Type B pancreatic cell (in vitro differentiated cells): ENCODE measurements at places on chromosomes 13 and 19.

DNA sequence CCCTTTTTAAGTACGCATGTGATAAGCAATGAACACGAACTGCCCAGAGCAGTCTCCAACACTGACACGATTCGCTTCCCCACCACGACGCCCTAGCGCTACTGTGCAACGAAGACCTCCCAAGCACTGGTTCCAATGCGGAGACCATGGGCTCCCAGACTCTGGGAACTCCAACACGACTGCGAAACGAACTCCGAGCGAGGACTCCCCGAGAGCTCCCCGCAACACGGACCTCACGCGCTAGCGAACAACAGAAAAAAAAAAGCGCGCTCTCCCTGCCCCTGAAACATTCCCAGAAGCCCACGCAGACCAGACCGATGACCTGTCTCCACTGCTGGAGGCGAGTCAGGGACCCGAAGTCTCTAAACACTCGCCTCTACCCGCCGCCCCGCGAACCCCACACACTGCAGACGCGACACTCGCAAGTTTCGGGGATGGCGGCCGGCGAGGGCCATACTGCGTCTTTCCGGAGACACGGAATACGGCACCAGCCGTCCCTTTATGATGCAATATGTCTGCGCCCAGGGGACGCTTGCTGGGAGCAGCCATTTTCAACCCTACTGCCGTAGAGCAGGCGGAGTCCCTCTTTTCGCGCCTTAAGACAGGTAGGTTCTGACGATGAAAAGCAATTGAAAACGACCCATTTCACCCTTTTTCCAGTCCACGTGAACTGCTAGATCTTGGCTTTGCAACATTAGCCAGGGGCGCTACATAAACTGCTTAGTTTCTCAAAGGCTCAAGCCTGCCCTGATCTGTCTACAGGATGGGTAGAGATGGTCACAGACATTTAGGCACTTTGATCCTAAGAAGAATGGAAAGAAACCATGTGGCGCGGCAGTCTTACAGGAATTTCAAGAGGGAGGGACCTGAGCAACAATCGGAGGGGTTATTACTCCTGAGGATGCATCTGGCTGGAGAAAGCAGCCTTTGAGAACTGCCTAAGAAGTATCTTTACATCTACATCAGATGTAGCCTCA lies at the start of gene ZNF577:
Gene ZNF577, minus strand, starts transcription at position 430 of the 977 bp plus-strand sequence. CDS start 7,569 bp downstream, outside the sequence.
- peak within 1 kb of the TSS; percentile 98 for H3K27ac ChIP-seq
- peaks cover 59% of the 10 kb centered on the region for H3K36me3 ChIP-seq
- H3K4me1 ChIP-seq = peaks cover 11% of the 10 kb centered on the region
- H3K27me3 ChIP-seq = no peaks in the 10 kb centered on the region

GRCh38 chr13:21701460-21701859 lies 30.6 kb downstream of the FGF9 start:
- H3K27ac ChIP-seq = no peak overlapping the region
- H3K27me3 ChIP-seq = no peaks in the 10 kb centered on the region
- H3K36me3 ChIP-seq = peaks cover 8% of the 10 kb centered on the region
- no peaks in the 10 kb centered on the region for H3K4me1 ChIP-seq
- no peak overlapping the region for H3K4me3 ChIP-seq
- DNase-seq = no peak

- no peaks in the 10 kb centered on the region for H3K27me3 ChIP-seq
- no peak for DNase-seq
- no peaks in the 10 kb centered on the region for H3K4me1 ChIP-seq
- H3K4me3 ChIP-seq = no peak overlapping the region
- H3K27ac ChIP-seq = no peak overlapping the region
Observed at GRCh38 chr13:53622456-53622855, 593.8 kb downstream of the OLFM4 start.

DNA sequence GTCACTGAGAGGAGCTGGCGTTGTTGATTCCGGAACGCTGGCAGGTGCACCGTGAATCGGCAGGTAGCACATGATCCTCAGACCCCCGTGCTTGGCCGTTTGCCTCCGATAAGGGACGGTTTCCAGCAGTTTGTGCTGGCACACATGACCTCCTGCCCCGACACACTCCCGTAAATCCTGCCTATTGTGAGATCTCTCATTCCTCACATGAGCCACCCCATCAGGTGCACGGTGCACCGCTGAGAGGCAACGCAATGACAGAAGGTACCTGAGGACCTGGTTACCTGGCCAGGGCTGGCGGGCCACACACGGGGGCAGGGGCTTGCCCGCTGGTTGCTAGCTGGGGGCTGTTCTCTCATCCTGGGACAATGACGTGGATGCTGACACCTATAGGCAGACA lies 2.1 kb upstream of the ADPRHL1 start:
- DNase-seq = no peak
- H3K27ac ChIP-seq = no peak overlapping the region
- H3K4me1 ChIP-seq = peaks cover 12% of the 10 kb centered on the region
- no peak overlapping the region for H3K4me3 ChIP-seq
- H3K27me3 ChIP-seq = no peaks in the 10 kb centered on the region
- H3K36me3 ChIP-seq = no peaks in the 10 kb centered on the region
